Mammary microvascular endothelial cell (primary cell): ENCODE measurements at places on chromosomes 3 and 15. TPM values are rescaled to one million over a fixed set of nuclear protein-coding genes. Genes with fewer than 3 reads are reported as not detected.

Gene IQGAP1
- total RNA-seq: 245 and 248 TPM in 2 replicates

Gene MFGE8
- 32.6 and 39.8 TPM in 2 replicates for total RNA-seq

Gene PPARG
- 17.1 and 20.1 TPM in 2 replicates for total RNA-seq

Gene ACP3
- not detected in 2 replicates for total RNA-seq

Gene NIT2
- total RNA-seq: 17.2 and 21.3 TPM in 2 replicates

Gene SRGAP3
- 0.07 and 0.10 TPM in 2 replicates for total RNA-seq

Gene C3orf85
- not detected in 2 replicates for total RNA-seq

Gene CLDN18
- total RNA-seq: not detected in 2 replicates

Gene UBR1
- 20.7 and 21.0 TPM in 2 replicates for total RNA-seq

Gene CADPS
- not detected in 2 replicates for total RNA-seq

Gene ARNT2
- total RNA-seq: not detected in 2 replicates

Gene AZI2
- total RNA-seq: 23.9 and 33.8 TPM in 2 replicates

Gene ARPP19
- total RNA-seq: 125 and 144 TPM in 2 replicates
